Activated naive CD4-positive, alpha-beta T cell treated with anti-CD3 and anti-CD28 coated beads, Interleukin-2, amount 50 U/mL, for 16 hours (primary cell): ENCODE measurements at places on chromosomes 4 and X.

GRCh38 chr4:112910109-112910736 lies 139.2 kb upstream of the ANK2 start:
- no peak for DNase-seq

DNA sequence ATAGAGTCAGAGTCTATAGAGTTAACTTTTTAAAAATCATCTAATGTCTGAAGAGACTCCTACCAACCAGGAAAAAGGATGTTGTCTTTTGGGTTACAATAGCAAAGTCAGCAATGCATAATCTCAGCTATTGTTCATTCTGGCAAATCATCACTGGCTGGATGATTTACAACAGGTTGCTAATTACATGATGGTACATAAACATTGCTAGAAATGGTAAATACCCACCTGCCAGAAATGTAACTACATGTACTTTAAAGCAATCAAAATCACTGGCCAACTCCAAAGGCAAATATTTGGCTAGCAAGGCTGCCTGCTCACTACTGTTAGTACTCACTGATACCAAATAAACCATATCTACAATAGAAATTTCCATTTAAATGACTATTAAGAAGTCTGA lies 91.1 kb downstream of the PPP3CA start:
- no peak for DNase-seq

GRCh38 chr4:140094438-140095420 lies 59.3 kb downstream of the MAML3 start:
- DNase-seq = peak; percentile 61

GRCh38 chrX:39199429-39199828 lies 398.2 kb downstream of the MID1IP1 start:
- no peak for DNase-seq

- no peak for DNase-seq
Observed at GRCh38 chr4:137861682-137862081, 329.4 kb upstream of the PCDH18 start.

- DNase-seq = no peak
Observed at GRCh38 chrX:68710870-68711576, 63.6 kb downstream of the STARD8 start.

- DNase-seq = no peak
Observed at GRCh38 chr4:86927843-86928395, 6.9 kb upstream of the AFF1 start.

DNA sequence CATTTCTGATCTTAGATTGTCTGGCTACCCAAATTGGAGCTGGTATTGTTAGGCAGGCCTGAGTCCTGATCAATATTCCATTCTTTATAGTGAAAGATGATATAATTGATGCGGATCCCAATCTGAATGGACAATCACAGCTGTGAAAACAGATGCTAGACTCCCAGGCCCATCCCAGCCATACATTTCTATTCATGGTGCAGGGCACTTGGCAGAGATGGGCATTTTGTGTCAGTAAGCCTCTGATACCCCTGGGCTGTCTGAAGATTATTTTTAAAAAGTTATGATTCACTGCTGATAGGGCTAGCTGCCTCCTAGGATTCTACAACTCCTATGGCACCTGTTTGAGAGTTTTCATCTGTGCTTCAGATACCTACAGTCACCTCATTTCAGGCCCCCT lies 61.2 kb upstream of the TSPAN7 start:
- no peak for DNase-seq

DNA sequence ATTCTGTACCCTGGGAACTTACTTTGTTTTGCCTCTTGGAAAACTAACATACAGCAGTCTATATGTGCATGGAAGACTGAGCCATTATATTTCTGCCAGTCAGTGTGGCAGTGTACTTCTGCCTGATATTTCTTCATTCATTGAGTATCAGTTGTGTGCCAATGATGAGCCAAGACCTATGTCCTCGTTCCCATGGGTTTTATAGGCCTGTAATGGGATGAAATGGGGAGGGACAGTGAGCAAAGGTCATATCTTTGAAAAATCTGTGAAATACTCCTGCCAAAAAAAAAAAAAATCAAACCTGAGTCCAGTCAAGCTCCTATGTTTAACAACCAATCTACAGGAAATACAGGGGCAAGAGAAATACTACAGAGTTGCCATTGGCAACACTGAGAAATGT lies 9.1 kb downstream of the NSD2 start:
- DNase-seq = no peak

- no peak for DNase-seq
Observed at GRCh38 chr4:82528868-82529267, 32.9 kb downstream of the TMEM150C start.

GRCh38 chr4:113673450-113673849 lies 88.1 kb downstream of the CAMK2D start:
- peak; percentile 32 for DNase-seq

DNA sequence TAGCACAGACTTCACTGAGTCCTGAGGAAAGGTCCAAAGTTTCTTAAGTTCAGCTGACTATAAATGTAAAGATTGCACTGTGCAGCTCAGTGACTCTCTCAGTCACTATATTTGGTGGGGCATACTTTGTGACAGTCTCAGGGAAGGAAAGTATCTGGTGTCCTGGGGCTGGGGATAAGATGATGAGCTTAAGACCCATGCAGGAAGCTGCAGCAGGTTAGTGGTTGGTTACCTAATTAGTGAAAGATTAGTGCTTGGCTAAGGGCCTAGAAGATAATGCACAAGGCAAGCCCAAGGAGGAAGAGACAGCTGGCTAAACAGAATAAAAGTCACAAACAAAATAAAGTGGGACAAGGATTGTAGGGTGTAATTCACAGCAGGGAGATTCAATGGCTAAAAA lies 25.4 kb upstream of the SLITRK4 start:
- DNase-seq = no peak

GRCh38 chrX:130861462-130861861 lies 41.5 kb downstream of the ENOX2 start:
- no peak for DNase-seq

DNA sequence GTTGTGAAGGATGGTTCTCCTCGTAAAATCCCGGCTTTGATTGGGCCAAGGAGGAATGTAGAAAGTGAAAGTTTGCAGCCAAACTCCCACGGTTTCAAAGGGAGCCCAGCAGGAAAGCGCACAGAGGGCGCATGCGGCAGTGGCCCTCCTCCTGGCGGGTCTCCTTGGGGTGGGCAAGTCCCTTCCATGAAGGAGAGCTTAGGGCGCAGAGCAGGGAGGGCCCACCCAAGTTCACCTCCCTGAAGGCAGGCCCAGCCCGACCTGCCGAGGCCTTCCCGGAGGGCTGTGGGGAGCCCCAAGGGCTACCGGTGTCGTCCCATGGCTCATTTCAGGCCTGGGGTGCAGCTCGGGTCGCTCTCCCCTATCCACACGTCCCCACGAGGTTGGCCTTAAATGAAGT lies 2.0 kb downstream of the PDZD4 start:
- DNase-seq = no peak

GRCh38 chr4:79287718-79288117 lies 38.1 kb downstream of the NAA11 start:
- no peak for DNase-seq

GRCh38 chr4:55681430-55681829 lies 45.3 kb upstream of the NMU start:
- DNase-seq = no peak

DNA sequence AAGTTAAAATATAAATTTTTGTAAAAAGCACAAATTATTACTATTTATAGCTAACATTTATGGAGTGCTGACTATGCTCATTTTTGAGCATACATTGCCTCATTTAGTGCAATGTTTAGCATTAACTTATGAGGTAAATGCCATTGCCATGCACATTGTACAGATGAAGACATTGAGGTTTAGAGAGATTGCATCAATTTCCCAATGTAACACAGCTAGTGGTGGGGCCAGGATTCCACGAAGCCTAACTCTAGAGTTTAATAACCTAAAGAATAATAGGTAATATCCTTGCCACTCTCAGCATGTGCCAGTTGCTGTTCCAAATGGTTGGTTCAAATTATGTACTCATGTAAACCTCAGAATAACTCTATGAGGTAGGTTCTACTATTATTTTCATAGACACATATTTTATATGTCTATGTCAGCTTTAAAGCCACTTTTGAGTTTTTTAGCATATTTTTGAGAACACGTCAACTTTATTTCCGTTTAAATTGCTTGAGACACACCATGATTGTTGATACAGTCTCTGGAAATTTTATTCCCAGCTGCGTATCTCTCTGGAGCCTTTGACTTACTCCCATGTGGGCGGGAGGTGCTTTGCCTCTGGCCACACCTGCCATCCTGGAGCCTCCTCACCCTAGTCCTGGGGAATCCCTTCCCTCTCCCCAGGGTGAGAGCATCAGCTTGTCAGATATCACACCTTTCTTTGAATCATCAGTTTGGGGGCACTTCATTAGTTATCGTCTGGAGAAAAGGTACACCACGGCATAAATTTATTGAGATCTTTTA lies 10.8 kb upstream of the ADH1A start:
- no peak for DNase-seq

GRCh38 chr4:8286719-8287342 lies 17.3 kb downstream of the HTRA3 start:
- DNase-seq = no peak

- no peak for DNase-seq
Observed at GRCh38 chrX:20042221-20042620, 51.4 kb upstream of the BCLAF3 start.

DNA sequence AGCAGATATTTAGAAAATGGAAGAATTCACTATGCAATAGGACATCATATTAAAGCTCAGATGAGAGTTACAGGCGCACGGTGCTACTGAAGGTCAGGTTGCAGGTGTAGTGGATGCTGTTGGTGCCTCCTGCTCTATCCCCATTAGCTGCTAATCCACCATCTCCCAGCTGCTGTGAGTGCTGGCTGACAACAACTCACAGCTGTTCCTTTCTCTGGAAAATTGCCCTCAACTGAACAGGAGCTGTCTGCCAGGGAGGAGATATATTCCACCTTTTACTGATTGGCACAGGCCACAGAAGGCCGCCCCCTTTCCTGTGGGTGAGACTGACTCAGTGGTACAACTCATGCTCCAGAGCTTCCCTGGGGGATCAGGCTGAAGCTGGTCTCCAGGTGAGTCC lies 48.7 kb downstream of the UCHL1 start:
- no peak for DNase-seq

- DNase-seq = no peak
Observed at GRCh38 chrX:31836479-31836878, 764.6 kb upstream of the FTHL17 start.

DNA sequence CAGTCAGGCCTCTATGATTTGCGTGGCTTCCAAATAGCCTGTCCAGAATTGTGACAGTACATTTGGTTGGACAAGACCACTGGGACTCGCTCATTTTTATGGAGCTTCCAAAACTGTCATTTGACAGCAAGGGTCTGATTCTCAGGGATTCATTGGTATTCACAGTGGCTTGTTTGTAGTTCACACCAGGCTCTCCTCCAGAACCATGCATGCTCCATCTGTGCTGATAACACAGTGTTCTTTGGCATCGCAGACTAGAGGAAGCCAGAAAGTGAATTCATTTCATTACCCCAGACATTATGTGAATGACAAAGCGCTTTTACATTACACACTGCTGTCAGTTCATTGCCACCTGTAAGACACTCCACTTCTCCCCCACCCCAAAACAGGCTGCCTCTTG lies 208.3 kb downstream of the ARHGAP10 start:
- no peak for DNase-seq

DNA sequence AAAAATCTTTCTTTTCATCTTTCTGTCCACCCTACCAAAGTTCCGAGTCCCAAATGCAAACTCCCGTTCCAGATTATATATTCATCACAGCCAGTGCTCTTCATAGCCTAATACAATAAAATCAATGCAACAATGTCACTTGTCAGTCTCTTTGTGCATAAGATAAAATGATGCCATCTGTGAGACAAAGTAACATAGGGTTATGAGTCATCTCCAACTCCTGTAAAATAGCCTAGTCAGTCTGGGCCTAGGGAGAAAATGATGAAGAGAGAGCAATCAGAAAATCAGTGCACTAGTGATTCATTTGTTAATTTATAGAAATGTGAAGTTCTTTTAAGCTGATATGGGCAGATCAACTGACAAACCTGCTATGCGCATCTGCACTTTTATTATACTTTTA lies 689.1 kb upstream of the DIAPH2 start:
- DNase-seq = no peak

- no peak for DNase-seq
Observed at GRCh38 chr4:55547466-55547770, 709 bp upstream of the CLOCK start.

DNA sequence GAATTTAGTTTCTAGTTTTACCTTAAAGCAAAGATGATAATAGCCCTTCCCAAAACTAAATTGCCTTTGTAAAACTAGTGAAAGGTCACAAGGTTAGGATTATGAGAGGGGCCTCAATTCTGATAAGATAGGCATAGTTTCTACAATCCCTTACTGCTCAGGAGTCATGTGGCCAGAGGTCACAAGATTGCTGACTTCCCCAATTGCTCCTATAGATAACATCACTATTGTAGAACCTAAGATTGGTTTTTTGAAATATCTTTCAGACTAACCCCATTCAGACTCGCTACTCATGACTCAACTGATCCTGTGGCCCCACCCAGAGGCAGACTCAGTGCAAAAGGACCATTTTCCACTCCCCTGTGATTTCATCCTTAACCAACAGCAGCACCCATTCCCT lies 70.3 kb downstream of the SCD5 start:
- no peak for DNase-seq

DNA sequence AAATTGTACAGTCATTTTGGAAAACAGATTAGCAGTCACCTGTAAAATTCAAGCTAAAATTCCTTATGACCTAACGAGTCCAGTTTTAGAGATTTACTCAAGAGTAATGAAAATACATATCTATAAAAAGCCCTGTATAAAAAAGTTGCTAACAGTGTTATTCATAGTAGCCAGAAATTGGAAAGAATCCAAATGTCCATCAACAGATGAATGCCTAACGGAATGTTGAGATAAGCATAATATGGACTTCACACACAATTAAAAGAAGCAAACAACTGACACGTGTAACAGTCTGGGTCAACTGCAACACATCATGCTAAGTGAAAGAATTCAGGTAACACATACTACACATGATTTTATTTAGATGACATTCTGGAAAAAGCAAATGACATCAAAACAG lies 584.8 kb upstream of the AGA start:
- no peak for DNase-seq

GRCh38 chrX:80246271-80246670 lies 174.0 kb upstream of the TENT5D start:
- DNase-seq = no peak

- no peak for DNase-seq
Observed at GRCh38 chr4:165016971-165017370, 14.8 kb upstream of the TRIM60 start.

- DNase-seq = no peak
Observed at GRCh38 chrX:6826856-6827255, 291.9 kb upstream of the VCX3A start.

GRCh38 chr4:51843309-51844152 lies 578 bp downstream of the DCUN1D4 start:
- peak; percentile 69 for DNase-seq

DNA sequence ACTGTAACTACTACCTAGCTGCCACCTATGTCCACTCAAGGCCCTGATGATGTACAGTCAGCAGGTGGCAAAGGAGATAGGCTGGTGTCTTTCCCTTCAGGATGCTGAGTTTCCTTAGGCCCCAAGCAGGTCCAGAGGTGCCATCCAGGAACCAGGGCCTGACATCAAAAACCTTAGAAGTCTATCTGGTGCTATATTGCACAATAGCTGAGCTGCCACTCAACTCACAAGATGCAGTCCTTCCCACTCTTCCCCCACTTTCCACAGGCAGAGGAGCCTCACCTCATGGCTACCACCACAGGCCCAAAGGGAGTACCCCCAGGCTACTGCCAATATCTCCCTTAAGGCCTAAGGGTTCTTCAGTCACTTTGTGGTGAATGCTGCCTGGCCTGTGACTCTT lies 83.9 kb upstream of the ZNF827 start:
- DNase-seq = no peak

GRCh38 chrX:150694738-150695410 lies 1.7 kb downstream of the MTMR1 start:
- DNase-seq = peak; percentile 19
